ENCODE measurements at places on chromosomes 2 and 18. TPM values are rescaled to one million over a fixed set of nuclear protein-coding genes. Genes with fewer than 3 reads are reported as not detected.

Gene C1QL2
- 0.04 TPM for polyA plus RNA-seq

Gene SUCLG1
- 142 TPM for polyA plus RNA-seq

Gene FHOD3
- 35.4 TPM for polyA plus RNA-seq

Gene SERPINB10
- polyA plus RNA-seq, result not detected

Gene DSG1
- not detected for polyA plus RNA-seq

DNA sequence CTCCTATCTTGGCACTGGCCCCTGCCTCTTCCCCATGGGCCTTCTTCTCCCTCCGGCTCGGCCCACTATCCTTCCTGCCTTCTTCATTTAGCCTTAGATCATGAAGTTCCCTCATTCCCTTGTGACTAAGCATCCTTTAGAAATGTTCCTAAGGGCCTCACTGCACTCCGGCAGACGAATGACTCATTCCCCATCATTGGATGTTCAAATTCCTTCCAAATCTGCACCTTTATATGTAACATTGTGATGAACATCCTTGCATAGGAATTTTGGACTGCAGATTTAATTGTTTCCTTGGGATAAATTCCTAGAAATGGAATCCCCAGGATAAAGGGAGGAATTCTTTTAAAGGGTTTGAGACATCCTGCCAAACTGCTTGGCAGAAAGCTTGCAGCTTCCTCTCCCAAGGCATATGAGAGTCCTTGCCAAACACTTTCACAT is 19.0 kb downstream of the CRACDL start:
- DNase-seq, result no peak

DNA sequence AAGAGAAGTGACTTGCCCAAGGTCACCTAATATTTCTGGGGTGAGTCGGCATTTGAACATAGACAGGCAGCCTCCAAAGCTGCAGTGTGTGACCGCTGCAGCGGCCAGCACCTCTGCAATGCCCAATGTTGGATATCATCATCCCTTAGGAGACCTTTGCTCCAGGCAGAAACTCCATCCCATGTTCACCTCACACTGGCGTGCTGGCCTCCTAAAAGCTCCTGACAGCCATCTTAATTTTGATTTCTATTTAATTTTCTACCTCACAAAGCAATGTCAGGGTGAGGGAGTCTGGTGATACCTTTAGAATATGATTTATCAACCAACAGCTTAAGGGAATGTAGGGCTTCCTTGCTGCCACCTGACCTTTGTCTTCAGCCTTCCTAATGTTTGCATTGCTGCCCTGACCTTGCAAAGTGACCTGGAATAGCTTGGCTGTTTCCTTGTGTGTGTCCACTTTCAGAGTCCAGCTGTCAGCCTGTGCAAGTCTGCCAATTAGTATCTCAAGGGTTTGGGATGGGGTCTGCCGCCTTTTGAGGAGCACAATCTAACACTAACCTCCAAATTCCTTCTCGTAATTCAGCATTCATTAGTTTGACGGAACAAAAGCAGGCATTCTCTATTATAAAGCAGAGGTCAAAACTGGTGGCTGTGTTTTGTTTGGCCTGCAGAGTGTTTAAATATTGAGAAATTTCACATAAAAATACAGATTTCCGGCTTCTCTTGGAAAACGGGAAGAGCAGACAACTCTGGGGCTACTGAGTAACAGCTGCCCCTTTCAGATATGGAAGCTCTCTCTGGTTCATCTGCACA is 127.6 kb downstream of the PLEKHM3 start:
- DNase-seq, result no peak

GRCh38 chr18:75086494-75087034 is 122.4 kb downstream of the PTGR3 start:
- no peak for DNase-seq

DNA sequence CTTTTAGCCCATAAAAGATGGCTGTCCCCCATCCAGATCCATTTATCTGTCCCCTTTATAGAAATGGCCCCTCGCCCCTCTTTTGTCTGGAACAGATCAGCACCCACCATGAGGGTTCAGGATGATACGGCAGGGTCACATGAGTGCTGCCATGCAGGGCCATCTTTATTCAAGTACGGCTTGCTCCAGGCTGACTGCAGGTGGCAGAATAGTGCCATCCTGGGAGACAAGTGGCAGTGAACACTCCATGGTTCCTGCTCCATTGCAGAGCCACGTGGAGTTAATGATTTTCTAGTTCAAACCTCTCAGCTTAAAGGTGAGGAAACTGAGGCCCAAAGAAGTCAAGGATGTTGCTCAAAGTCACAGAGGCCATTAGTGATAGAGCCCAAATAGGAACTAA is 180.6 kb downstream of the CLIP4 start:
- no peak for DNase-seq

DNA sequence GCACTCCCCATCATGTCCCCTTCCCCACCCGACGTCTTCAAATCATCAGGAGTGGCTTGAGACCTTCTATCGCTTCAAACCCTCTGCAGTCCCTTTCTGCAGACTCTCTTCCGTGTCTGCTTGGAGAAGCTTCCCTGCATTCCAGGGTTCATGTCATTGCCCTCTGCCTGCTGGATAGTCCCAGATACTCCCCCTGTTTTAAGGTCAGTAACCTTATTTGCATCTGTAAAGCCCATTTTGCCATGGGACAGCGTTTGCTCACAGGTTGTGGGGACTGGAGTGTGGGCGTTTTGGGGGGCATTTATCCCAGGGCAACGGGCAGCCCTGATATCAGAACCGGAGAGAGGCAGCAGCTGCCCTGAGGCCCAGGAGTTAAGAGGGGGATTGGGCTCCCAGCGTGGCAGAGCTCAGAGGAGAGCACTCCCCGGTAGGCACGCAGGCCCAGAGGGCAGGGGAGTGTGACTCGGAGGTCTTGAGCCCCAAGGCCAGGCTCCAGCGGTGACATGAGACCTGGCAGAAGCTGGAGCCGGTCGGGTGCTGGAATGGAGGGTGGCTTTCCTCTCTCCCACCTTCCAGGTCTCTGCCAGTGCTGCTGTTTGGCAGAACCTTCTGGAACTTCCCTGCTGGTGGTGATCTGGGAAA is 73.8 kb downstream of the RTP5 start:
- no peak for DNase-seq

- no peak for DNase-seq
These were observed 20.8 kb upstream of the TNP1 start for GRCh38 chr2:216880509-216881184.

DNA sequence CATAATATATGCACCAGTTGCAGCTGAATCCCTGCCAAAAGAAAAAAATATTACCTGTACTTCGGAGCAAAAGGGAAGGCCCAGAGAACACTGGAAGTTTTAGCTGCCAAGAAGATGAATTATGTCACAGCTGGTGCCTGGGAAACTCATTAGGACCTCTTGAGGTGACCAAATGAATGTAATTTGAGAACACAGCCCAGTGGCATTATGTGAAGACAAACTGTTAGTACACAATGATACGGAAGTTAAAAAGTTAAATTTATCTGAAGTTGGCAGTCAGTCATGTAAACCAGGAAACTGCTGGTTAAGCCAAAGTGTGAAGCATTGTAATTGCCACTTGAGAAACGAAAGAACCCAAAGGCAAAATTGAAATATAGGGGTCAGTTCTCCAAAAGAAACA is 80.7 kb downstream of the EML4 start:
- no peak for DNase-seq

DNA sequence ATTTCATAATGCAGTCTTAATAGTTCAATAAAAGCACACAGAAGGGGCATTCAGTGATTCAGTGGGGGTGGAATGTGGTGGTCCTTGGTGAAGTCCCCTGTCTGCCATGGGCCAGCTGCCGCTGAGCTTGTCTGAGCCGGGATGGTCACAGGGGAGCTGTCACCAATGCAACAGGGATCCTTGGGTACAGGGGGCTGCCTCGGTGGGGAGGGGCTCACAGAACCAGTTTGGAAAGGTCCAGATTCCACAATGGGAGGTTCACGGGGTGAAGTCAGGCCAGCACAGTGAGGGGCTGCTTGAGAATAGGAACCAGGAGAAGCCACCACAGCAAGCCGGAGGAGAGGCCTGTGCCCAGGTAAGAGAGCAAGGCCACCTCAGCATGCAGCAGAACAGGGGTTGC is 75.4 kb downstream of the GYPC start:
- no peak for DNase-seq

GRCh38 chr18:62399276-62399675 is 74.2 kb downstream of the TNFRSF11A start:
- no peak for DNase-seq

Measured in urinary bladder (tissue), 4 donors.